Neural progenitor cell (in vitro differentiated cells): ENCODE measurements at places on chromosomes 7 and 10.

- DNase-seq: no peak
Observed at GRCh38 chr7:134850066-134850465, 70.6 kb downstream of the CALD1 start.

GRCh38 chr7:282621-283020 is 7.3 kb upstream of the FOXL3 start:
- no peak for DNase-seq

GRCh38 chr7:106418094-106418493 is 133.3 kb upstream of the NAMPT start:
- no peak for DNase-seq

GRCh38 chr7:332646-333392 is 42.8 kb downstream of the FOXL3 start:
- peak; percentile 88 for DNase-seq

GRCh38 chr7:98163704-98164494 is 47.3 kb upstream of the BHLHA15 start:
- no peak for DNase-seq

DNA sequence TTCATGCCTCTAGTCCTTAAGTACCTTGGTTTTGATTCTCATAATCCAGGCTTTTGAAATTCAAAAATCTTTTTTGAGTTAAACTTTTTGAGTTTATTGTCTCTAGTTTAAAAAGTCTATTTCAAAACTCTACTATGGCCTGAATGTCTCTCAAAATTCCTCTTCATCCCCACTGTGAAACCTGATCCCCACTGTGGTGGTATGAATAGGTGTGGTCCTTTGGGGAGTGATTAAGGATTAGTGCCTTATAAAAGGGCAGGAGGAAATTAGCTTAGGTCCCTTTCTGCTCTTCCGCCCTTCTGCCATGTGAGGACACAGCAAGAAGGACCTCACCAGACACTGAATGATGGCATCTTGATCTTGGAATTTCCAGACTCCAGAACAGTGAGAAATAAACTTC is 44.1 kb upstream of the JAZF1 start:
- peak; percentile 16 for DNase-seq

GRCh38 chr7:131899271-131900030 is 343.0 kb upstream of the PODXL start:
- no peak for DNase-seq

DNA sequence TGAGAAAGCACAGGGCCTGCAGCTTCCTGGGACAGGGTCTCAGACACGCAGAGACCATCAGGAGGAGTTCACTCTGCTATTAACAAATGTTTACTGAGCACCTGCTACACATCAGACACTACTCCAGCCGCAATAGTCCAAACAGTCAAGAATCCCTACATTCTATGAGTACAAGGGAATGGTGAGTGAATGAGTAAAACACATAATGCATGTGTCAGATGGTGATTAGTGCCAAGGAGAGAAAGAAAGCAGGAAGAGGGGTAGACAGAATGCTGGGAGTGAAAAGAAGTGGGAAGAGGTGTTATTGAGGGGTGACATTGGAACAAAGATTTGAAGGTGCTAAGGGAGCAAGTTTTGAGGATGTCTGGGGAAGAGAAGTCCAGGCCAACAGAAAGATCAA is 634.2 kb upstream of the GALNT17 start:
- DNase-seq: no peak

GRCh38 chr10:60082341-60082740 is 176.0 kb upstream of the CCDC6 start:
- no peak for DNase-seq

DNA sequence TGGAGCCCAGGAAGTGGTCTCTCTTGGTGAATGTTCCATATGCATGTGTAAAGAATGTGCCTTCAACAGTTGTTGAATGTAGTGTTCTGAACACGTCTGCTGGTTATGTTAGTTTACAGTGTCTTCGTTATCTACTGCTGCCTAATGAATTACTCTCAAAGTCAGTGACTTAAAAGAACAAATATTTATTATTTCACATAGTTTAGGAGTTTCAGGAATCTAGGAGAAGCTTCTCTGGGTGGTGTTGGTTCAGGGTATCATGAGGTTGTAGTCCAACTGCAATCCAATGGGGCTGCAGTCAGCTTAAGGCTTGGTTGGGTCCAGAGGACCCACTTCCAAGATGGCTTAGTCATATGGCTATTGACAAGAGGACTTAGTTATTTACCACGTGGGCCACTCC is 36.6 kb upstream of the IGFBP3 start:
- DNase-seq: no peak

DNA sequence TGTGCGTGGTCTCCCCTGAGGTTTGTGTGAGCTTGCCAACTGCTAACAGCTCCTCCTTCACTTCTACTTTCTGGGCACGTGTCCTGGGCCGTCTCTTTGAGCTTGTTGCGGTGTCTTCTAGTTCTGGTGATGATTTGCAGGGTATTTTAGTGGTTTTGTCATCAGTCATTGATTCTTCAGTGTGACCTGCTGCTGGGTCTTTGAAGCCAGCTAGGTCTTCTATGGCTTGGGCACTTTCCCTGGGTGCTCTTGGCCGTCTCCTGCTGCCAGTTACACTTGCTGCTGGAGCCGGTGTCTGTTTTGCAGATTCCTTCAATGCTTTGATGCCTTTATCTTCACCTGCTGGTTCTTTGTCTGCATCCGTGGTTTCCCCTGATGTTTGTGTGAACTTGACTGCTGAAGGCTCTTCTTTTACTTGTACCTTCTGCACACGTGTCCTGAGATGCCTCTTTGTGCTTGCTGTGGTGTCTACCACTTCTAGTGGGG is 23.0 kb downstream of the MKI67 start:
- no peak for DNase-seq

- no peak for DNase-seq
Observed at GRCh38 chr10:59896191-59896590, 10.2 kb downstream of the CCDC6 start.

- DNase-seq: no peak
Observed at GRCh38 chr10:86665868-86666267, 2.4 kb upstream of the LDB3 start.

- no peak for DNase-seq
Observed at GRCh38 chr10:49303711-49304110, 4.7 kb downstream of the C10orf71 start.

GRCh38 chr7:25636871-25637283 is 408.6 kb upstream of the NPVF start:
- DNase-seq: no peak

- no peak for DNase-seq
Observed at GRCh38 chr10:24605141-24605540, 118.5 kb downstream of the ARHGAP21 start.

DNA sequence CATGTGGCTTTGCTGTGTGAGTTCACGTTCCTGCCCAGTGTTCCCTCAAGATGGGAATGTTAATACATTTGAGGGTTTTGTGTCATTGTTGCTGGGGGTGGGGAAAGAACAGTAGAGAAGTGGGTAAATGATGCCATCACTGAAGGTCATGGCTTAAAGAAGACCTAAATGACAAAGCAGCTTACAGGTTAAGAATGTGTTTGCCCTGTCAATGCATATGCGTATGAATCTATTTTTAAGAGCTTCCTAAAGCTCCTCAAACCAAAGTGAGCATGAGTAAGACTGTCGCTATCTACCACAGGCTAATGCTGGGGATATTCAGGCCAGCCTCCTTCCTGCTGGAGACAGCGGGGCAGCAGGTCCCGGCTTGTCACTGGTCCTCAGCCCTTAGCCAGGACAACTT is 162.9 kb downstream of the CREB5 start:
- DNase-seq: no peak

- no peak for DNase-seq
Observed at GRCh38 chr10:51675088-51675487, 24.3 kb downstream of the CSTF2T start.

DNA sequence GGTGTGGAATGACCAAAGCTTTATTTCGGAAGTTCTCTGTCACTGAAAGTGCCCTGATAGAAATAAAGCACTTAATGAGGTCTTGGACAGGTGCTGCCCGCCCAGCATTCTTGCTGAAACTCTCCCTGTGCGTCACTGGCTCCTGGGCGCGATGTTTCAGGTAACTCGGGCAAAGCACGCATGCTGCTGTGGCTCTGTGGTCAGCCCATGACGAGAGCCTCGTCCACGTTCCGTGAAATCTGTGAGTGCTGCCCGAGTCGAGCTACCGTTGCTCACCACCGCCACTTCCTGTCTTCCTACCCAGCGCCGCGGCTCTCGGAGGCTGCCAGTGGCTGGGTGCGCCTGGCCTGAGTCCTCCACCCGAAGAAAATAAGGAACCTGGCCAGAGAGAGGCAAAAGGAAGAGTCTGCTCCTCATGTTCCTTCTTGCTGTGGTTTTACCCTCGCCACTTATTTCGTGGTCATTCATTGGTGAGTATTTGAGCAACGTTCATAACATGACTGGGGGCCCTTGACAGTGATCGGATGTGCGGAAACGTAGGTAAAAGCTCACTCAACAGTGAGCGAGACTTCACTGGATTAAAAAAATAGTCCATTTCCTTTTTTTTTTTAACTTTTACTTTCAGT is 95.5 kb downstream of the MAP3K8 start:
- DNase-seq: no peak

DNA sequence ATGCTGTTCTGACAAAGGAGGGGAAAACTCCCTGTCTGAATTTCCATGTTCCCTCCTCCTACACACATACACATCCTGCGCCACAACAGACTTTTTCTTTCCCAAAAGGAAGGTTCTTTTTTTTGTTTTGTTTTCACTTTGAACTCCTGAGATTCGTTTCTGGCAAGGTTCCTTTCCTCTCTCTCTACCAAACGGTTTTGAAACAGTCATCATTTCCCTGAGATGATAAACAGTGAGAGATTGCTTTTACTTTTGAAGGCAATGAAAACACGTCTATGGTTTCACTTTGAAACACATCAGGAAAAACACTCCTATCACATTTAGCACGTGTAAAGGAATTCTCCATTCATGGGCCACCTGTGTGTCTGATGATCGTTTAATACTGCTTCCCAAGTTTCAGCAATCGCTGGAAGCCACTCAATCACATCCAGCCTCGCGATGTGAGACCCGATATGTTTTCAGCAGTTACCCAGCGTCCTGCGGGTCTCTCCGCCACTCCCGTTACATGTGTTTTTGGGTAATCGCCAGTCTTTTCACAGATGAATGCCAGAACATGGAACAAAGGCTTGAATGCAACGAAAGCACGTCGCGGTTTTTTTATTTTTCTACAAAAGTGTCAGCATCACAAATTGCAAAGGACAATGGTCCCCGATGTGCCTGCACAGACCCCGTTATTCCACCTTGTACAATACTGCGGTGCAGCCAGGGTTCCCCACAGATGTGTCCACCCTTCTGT is 62.8 kb upstream of the CUX1 start:
- DNase-seq: no peak

DNA sequence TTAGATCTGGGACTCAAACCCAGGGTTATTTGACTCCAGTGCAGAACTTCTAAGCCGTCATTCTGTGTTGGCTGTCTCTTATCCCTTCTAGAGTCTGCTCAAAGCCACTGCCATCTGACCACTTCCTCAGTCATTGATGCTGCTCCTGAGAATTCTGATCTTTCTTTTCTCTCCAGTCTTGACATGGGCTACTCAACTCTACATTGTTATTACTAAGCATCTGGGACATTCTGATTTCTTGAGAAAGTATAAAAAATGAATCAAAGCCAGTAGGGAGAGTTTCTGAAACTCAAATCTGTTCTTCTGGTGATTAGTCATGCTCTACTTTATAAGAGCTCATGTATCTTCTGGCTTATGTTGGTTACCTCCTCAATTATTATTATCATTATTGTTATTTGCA is 48.7 kb downstream of the ANK3 start:
- no peak for DNase-seq

- peak; percentile 81 for DNase-seq
Observed at GRCh38 chr10:35643151-35644049, 1.3 kb upstream of the FZD8 start.

DNA sequence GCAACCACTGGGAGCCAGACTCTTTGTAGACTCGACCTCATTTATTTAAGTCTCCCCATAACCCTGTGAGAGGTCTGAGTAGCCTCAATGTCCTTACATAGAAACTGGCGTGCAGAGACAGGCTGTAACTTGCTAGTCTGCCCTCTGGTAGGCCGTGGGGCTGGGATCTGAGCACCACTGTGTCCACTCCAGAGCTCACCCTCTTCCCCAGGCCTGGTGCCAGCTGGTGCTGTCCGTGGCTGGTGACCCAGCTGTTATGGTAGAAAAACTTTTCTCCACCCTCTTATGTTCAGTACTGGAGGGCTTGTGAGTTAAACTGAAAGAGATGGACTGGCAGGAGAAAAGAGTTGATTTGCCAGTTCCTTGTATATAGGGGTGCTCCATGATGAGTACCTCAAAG is 41.9 kb downstream of the ADAMTS14 start:
- DNase-seq: no peak

GRCh38 chr10:62277971-62278370 is 9.3 kb upstream of the RTKN2 start:
- DNase-seq: no peak

GRCh38 chr10:51532044-51532443 is 167.4 kb downstream of the CSTF2T start:
- no peak for DNase-seq

DNA sequence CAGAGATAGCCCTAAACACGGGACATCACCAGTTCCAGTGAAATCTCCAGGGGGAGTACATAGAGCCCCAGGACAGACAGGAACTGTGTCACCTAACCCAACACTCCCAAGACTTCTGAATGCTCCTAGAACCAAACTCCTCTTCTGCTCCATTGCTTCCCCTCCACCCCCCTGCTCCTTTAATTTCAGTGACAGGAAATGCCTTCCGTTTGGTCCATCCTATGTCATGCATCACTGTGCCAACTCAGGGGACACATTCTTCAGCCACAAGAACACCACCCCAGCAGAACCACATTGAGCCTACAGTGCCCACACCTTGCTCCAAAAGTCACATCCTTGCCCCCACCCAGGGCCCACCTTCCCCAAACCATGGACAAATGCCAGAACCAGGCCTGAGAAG is 100.5 kb downstream of the KCNMA1 start:
- no peak for DNase-seq

- DNase-seq: no peak
Observed at GRCh38 chr7:31002256-31002655, 38.5 kb downstream of the GHRHR start.

DNA sequence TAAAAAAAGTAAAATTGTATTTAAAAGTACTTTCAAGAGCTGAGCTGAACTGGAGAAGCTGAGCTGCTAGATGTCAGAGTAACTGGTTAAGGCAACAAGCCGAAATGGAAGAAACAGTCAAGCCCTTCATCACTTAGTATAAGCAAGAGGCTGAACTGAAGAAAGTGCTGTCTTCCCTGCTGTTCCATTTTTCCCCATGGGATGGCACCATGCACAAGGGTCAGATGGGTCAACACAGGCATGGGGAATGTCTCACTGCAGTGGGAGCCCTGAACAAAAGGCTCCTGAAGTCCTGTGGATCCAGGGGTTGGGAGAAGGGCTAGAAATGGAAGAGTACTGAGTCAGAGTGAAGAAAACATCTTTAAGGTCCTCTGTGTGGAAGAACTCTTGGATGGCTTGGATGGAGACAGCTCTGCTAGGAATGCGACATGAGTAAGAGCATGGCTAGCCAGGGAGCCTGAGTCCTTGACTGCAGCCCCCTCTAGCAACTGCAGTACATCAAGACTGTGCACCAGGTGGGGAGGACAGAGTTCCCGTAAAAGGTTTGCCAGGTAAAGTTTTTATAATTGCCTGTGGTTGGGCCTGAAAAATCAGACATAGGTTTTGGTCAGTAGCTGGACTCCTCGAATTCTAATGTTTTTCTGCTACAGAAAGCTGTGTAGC is 348.3 kb downstream of the GPR158 start:
- DNase-seq: peak; percentile 67
